Stomach (tissue), 19 donors: ENCODE measurements at places on chromosomes 4 and X. TPM values are rescaled to one million over a fixed set of nuclear protein-coding genes. Genes with fewer than 3 reads are reported as not detected.
A peak's percentile ranks its signal among the peaks of the same experiment; 100 is the strongest.

- H3K27me3 ChIP-seq = no peaks in the 10 kb centered on the region
- DNase-seq = no peak
- no peaks in the 10 kb centered on the region for H3K4me1 ChIP-seq
- H3K27ac ChIP-seq = no peak overlapping the region
These were observed 245.0 kb upstream of the IGFBP7 start for GRCh38 chr4:57355101-57355665.

DNA sequence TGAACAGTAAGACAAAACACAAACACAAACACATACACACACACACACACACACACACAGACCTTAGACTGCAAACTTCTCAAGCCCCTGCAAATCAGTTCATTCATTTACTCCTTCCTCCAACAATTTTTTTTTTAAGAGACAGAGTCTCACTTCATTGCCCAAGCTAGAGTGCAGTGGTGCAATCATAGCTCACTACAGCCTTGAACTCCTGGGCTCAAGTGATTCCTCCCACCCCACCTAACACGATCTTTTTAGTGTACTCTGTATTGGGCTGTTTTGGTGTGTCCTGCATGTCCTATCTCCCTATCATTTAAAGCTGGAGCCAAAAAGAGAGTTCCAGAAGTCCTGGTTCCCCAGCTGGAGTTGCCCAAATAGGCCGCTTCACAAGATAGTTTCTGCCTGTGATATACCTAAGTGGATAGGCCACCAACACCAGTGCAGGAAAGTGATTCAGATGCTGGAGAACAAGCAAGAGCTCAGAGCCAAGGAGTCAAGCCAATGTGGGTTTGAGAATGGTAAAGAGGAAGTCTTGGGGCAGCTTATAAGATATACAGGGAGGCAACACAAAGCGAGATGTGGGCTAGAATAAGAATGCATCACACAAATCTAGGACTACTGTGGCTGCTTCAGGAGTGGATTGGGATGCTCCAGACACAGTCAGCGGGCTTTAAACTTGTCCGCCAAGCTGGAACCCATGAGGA lies 85.4 kb upstream of the RAPGEF2 start:
- no peak for DNase-seq
- H3K36me3 ChIP-seq = no peaks in the 10 kb centered on the region
- H3K4me1 ChIP-seq = peaks cover 12% of the 10 kb centered on the region
- H3K4me3 ChIP-seq = no peak overlapping the region
- no peaks in the 10 kb centered on the region for H3K27me3 ChIP-seq

DNA sequence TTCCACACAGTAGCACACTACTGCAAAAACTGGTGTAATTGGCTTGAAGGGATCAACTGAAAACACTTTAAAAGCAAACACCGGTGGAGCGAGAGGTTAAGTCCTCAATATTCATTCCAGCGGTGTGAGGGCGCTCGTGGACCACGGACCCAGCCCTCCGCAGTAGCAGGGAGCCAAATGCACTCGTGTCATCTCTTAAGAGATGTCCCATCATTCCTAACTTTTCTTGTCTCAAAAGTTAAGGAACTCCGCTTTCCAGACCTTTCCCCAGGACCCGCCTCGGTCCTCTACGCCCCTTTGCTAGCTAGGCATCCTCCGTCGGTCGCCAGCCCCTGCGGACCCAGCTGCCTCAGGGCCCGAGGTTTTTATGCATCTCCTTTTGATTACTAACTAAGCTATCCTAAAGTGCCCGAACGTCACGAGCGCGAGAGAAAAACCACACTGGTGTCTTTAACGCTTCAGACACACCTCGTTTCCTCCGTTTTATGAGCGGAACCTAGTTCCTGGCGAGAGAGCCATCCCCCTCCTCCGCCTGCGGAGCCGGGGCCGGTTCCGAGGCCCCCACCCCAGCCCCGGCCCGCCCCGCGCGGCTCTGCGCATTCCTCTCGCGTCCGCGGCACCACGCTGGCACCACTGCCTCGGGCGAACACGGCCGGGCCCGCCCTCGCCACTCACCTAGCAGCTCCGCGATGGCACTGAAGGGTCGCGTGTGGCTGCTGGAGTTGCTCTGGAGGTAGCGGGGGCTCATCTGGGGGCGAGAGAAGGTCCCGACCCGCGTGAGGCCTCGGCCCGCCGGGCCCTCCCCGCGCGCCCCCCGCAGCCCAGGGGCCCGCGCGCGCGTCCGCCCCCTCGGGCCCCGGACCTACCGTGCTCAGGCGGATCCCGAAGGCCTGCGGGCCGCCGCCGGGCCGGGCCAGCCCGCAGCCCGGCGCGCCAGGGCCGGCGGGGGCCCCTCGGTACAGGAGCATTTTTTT lies 723 bp downstream of the MORC4 start:
- H3K4me3 ChIP-seq = peak overlapping the region; percentile 65
- H3K27me3 ChIP-seq = no peaks in the 10 kb centered on the region
- H3K36me3 ChIP-seq = no peaks in the 10 kb centered on the region
- H3K27ac ChIP-seq = peak overlapping the region; percentile 85
- DNase-seq = peak; percentile 78

GRCh38 chr4:101862595-101862994 lies 72.1 kb downstream of the BANK1 start:
- H3K27me3 ChIP-seq = no peaks in the 10 kb centered on the region
- no peak for DNase-seq
- H3K4me3 ChIP-seq = no peak overlapping the region
- no peaks in the 10 kb centered on the region for H3K36me3 ChIP-seq

- DNase-seq = no peak
- H3K27me3 ChIP-seq = no peaks in the 10 kb centered on the region
- H3K36me3 ChIP-seq = no peaks in the 10 kb centered on the region
- no peaks in the 10 kb centered on the region for H3K4me1 ChIP-seq
These were observed 394.6 kb upstream of the DMD start for GRCh38 chrX:33605997-33606396.

GRCh38 chr4:6095023-6095752 lies 77.0 kb upstream of the C4orf50 start:
- no peak overlapping the region for H3K4me3 ChIP-seq
- no peaks in the 10 kb centered on the region for H3K4me1 ChIP-seq
- no peaks in the 10 kb centered on the region for H3K36me3 ChIP-seq
- no peak for DNase-seq
- H3K27me3 ChIP-seq = peaks cover 11% of the 10 kb centered on the region

GRCh38 chrX:30888526-30889146 lies 418 bp downstream of the TAB3 start:
- peak overlapping the region; percentile 93 for H3K27ac ChIP-seq
- DNase-seq = peak; percentile 58
- H3K27me3 ChIP-seq = no peaks in the 10 kb centered on the region
- H3K36me3 ChIP-seq = no peaks in the 10 kb centered on the region

DNA sequence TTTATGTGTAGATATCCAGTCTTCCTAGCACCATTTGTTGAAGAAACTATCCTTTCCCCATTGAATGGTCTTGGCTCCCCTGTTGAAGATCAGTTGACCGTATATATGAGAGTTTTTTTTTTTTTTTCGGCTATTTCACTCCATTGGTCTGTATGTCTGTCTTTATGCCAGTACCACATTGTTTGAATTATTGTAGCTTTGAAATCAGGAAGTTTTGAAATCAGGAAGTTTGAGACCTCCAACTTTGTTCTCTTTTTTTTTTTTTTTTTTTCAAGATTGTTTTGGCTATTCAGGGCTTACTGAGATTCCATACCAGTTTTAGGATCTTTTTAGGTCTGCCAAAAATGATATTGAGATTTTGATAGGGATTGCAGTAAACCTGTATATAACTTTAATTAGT lies 4.3 kb upstream of the SCD5 start:
- no peak overlapping the region for H3K27ac ChIP-seq
- no peak overlapping the region for H3K4me3 ChIP-seq
- H3K36me3 ChIP-seq = no peaks in the 10 kb centered on the region
- DNase-seq = no peak
- peaks cover 19% of the 10 kb centered on the region for H3K4me1 ChIP-seq
- H3K27me3 ChIP-seq = peaks cover 9% of the 10 kb centered on the region

DNA sequence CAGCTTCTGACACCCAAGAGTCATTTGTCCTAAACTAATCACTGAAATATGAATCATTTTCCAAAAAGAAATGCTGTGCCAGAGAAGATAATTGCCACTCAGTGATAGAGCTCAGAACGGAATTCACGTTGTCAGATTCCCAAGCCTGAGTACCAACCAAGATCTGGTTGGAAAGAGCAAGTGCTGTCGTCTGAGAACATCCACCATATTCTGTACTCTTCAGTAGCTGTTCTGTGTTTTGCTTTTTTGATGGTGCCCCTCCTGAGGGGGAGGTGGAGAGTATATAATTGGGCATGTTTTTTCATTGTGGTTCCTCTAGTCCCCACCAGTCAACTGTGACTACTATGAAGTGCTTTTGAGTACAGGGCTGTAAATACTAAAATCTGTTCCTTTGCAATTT lies 13.2 kb downstream of the RUFY3 start:
- H3K27ac ChIP-seq = peak overlapping the region; percentile 82
- no peak for DNase-seq
- H3K4me3 ChIP-seq = peak overlapping the region; percentile 46
- no peaks in the 10 kb centered on the region for H3K27me3 ChIP-seq

DNA sequence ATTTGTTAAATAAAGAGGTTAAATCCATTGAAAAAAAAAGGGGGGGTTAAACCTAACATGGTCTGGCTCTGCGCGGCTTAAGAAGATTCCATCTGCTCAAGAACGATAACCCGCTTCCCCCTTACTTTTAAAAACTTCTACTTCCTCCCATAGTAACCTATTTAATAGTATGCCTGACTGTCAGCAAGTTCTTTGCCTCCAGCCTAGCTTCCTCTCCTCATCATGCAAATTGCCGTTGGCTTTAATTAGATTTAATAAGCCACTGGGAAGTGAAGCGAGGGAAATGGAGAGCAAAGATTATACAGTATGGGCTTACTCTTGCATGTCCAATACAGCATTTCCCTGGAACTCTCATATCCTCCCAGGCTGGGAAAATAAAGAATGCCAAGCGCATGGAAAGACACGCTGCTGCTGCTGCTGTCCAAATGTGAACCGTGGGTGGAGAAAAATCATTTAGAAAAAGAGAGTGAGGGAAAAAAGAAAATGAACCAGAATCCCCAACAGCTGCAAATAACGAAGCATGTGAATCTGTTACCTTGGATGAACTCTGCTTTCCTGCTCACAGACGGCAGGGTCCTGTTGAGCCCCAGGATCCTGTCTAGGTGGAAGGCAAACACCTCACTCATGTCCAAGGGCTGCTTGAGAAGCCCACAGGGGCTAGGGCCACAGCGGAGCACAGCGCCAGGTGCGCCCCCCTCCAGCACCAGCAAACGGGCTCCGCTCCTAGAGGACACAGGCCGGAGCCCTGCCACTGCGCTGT lies 2.7 kb downstream of the GASK1B start:
- H3K27me3 ChIP-seq = no peaks in the 10 kb centered on the region
- H3K4me1 ChIP-seq = peaks cover 10% of the 10 kb centered on the region
- H3K36me3 ChIP-seq = no peaks in the 10 kb centered on the region
- H3K4me3 ChIP-seq = peak overlapping the region; percentile 51
- H3K27ac ChIP-seq = peak overlapping the region; percentile 78

GRCh38 chr4:88807499-88807898 lies 109.9 kb upstream of the NAP1L5 start:
- no peak for DNase-seq
- no peaks in the 10 kb centered on the region for H3K36me3 ChIP-seq
- peaks cover 4% of the 10 kb centered on the region for H3K4me1 ChIP-seq
- no peak overlapping the region for H3K4me3 ChIP-seq
- H3K27me3 ChIP-seq = no peaks in the 10 kb centered on the region

DNA sequence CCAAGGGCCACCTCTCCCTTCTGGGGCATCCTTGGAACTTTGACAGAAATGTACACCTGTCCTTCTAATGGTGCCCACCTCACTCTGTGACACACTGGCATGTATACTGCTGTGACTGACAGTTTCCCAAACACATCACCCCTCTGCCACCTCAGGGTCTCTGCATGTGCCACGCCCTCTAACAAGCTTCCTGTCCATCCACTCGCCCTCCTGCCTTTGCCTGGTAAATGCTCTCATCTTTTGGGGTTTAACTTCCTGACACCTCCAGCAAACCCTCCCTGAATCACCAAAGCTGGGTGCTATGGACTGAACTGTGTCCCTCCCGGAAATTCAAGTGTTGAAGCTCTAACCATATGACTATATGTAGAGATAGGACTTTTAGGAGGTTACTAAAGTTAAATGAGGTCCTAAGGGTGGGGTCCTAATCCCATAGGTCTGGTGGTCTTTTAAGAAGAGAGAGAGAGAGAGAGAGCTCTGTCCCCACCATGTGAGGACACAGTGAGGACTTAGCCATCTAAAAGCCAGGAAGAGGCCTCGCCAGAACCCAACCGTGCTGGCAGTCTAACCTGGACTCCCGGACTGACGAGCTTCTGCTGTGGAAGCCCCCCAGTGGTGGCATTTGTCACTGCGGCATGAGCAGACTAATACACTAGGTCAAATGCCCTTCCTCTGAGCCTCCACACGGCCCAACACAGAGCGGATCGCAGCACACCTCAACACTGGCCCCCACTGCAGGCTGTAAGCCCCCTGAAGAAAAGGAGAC lies 95.6 kb downstream of the AFAP1 start:
- H3K27ac ChIP-seq = peak overlapping the region; percentile 39
- peaks cover 11% of the 10 kb centered on the region for H3K36me3 ChIP-seq
- H3K4me3 ChIP-seq = no peak overlapping the region
- H3K4me1 ChIP-seq = peaks cover 23% of the 10 kb centered on the region
- peak; percentile 83 for DNase-seq

DNA sequence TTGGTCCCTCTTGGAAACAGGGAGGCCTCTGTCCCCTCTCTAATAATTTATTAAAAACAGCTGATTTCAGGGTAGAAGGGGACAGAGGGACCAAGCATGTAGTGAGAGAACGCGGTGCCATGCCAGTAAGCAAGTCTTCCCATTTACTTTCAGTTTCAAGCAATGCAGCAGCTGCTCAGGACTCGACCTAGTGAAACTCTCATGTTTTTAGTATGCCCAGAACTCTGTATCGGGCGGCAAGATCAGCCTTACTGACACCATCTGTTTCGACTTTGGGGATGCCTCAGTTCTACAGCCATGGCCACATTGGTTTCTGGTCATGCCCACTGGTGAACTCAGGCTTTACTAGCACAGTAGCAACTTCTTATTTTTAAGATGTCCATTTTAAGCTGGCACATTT lies 40.6 kb downstream of the ZNF81 start:
- H3K27ac ChIP-seq = no peak overlapping the region
- peaks cover 4% of the 10 kb centered on the region for H3K4me1 ChIP-seq
- H3K36me3 ChIP-seq = peaks cover 32% of the 10 kb centered on the region
- no peaks in the 10 kb centered on the region for H3K27me3 ChIP-seq

- no peak for DNase-seq
- H3K36me3 ChIP-seq = no peaks in the 10 kb centered on the region
- no peak overlapping the region for H3K4me3 ChIP-seq
- no peak overlapping the region for H3K27ac ChIP-seq
- H3K27me3 ChIP-seq = no peaks in the 10 kb centered on the region
- H3K4me1 ChIP-seq = no peaks in the 10 kb centered on the region
These were observed 114.0 kb upstream of the DCLK2 start for GRCh38 chr4:149964001-149964796.

Gene RTL3
- total RNA-seq = 12.9 TPM

Gene TRAPPC11
- 49.3 TPM for total RNA-seq

Gene PCYT1B
- total RNA-seq = 3.1 TPM

Gene NOX1
- not detected for total RNA-seq

Gene CETN2
- 10.0 TPM for total RNA-seq

Gene CCDC110
- 9.4 TPM for total RNA-seq

Gene BGN
- total RNA-seq = 21.9 TPM
